Mesothelial cell of epicardium (in vitro differentiated cells): ENCODE measurements at places on chromosomes 1 and 21. TPM values are rescaled to one million over a fixed set of nuclear protein-coding genes. Genes with fewer than 3 reads are reported as not detected.

- peak; percentile 66 for DNase-seq
Observed at GRCh38 chr1:45550401-45551351, at the start of gene AKR1A1. Gene AKR1A1, plus strand, starts transcription at chr1:45550826. Its CDS starts 10,969 bp downstream, at chr1:45561795.

GRCh38 chr21:21690068-21690665 lies 692.0 kb downstream of the NCAM2 start:
- DNase-seq, result no peak

GRCh38 chr1:23102289-23102688 lies 66.4 kb downstream of the LUZP1 start:
- DNase-seq, result no peak

DNA sequence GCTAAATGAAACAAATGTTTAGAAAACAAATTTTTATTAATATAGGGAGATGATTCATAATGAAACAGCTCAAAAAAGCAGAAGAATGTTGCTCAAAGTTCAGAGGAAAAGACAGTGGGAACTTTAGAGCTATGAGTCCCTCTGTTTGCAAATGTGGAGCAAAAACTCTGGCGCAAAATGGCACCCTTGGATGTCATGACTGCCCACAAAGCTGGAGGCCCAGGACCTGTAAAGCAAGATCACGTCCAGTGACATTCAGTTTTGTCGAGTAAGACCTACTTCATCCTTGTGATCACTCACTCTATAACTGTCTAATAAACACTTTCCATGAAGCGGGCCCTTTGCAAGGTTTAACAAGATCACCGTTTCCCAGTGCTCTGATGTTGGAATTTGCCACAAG lies 9.1 kb upstream of the EXO1 start:
- DNase-seq, result no peak

DNA sequence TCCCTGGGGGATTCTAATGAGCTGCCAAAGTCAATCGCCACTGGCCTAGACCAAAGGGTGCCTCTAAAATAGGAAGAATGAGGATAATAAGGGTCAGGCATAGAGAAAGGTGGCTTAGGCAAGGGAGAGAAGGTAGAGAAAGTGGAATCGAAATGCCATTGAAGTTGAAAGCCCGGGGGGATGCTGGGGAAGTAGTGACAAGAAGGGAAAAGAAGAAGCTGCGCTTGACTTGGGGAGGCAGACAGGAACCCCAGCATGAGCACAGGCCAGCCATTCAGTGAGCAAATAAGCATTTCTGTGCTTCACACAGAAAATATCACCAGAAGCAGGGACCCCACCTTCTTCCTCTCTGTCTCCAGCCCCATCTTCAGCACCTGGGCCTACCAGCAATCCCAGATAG lies 1.5 kb downstream of the CD2 start:
- DNase-seq, result no peak

GRCh38 chr1:41521766-41522165 lies 37.3 kb upstream of the EDN2 start:
- DNase-seq, result no peak

- no peak for DNase-seq
Observed at GRCh38 chr1:232101231-232101630, 474.6 kb downstream of the DISC1 start.

DNA sequence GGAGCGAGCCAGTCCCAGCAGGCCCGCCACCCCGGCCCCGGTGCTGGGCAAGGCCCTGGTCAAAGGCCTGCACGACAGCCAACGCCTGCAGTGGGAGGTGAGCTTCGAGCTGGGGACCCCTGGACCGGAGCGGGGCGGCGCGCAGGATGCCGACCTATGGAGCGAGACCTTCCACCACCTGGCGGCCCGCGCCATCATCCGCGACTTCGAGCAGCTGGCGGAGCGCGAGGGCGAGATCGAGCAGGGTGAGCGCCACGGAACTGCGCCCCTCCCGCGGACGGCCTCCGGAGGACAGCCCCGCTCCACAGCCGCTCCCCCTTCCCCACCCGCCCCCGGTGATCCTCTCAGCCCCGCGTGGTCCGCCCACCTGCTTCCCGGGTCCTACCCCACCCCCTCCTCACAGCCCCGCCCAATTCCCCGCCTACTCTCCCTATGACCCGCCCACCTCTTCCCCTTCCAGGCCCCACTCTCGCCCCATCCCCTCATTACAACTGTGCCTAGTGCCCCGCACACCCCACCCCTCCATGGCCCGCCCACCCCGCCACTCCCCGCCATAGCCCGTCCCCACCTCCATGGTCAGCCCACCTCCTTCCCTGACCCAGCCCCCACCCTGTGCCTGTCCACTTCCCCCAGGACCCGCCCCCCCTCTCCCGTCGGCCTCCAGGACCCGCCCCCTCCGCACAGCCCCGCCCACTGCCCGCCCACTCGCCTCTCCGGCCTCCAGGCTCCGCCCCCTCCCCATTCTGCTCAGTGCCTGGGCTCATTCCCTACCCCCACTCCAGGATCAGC lies 52.7 kb downstream of the VWA5B1 start:
- peak; percentile 51 for DNase-seq

The USH2A gene
- total RNA-seq, result 0.02 to 0.05 TPM (median 0.04 TPM) in 3 replicates
